ENCODE measurements at places on chromosomes 1 and 21.
A peak's percentile ranks its signal among the peaks of the same experiment; 100 is the strongest.

GRCh38 chr1:66446261-66447001, 87.5 kb upstream of the SGIP1 start:
- DNase-seq: peak; percentile 89

GRCh38 chr1:113508364-113509164, 118.2 kb downstream of the MAGI3 start:
- DNase-seq: no peak

- no peak for DNase-seq
Measured at GRCh38 chr1:219917851-219918466, 10.4 kb downstream of the SLC30A10 start.

DNA sequence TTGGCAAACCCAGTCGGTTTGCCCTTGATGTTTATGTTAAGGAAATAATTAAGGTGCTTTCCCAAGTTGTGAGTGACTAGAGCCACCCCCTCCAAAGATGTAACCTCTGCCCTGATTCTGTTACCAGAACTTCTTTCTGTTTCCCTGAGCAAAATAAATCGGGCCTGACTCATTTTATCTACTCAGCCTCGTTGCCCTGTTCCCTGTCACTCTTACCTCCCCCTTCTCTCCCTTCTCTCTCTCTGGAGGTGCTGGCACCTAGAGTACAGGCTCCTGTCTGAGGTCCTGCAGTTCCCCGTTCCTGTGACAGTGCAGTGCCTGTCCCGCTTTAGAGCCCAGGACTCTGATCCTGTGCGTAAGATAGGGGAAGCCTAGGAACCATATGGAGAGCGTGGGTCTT, 35.4 kb downstream of the CXADR start:
- peak; percentile 7 for DNase-seq

DNA sequence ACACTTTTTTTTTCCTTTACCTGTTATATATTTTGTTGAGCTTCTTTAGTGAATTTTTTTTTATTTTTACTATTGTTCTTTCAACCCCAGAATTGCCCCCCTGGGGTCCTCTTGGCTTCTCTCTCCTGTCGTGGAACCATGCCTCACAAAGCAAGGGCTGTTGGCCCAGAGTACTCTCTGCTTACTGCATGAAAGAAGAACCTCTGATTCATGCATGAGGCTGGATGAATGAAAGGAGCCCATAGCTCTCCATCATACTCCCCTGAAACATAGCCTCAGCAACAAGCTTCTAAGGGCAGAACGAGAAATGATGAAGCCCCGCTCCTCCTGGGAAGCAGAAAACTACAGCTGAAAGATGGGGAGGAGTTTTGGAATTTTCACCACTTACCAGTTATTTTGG, 1441.0 kb downstream of the BRINP3 start:
- DNase-seq: no peak

Data from cardiac fibroblast (primary cell).